Left renal pelvis (tissue), 4 donors: ENCODE measurements at places on chromosomes 11 and 22.

DNA sequence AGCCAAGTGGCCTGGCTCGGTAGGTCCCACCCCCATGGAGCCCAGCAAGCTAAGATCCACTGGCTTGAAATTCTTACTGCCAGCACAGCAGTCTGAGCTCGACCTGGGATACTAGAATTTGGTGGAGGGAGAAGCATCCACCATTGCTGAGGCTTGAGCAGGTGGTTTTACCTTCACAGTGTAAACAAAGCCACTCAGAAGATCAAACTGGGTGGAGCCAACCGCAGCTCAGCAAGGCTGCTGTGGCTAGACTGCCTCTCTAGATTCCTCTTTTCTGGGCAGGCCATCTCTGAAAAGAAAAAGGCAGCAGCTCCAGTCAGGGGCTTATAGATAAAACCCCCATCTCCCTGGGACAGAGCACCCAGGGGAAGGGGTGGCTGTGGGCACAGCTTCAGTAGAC lies 22.3 kb upstream of the OR5B21 start:
- no peak for DNase-seq

- DNase-seq, result no peak
These were observed 24.5 kb upstream of the CSTF3 start for GRCh38 chr11:33185756-33186155.

- no peak for DNase-seq
These were observed 115.0 kb downstream of the GGTLC2 start for GRCh38 chr22:22759371-22759770.

DNA sequence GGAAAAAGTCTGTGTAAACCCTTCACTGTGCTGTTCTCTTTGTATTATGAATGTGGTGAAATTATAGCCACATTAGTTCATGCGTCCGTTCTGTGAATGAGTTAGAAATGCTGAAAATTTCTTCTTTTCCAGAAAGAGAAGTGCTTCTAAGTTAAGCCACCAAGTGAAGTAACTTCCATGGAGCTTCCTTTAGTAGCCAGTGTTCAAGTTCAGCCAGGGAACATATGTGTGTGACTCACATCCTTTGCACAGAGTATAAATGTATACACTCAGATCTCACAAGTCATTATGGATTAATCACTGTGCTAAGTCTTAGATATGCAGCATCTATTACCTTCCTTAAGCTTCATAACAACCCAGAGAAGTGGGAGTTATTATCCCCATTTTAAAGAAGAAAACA lies 3.1 kb upstream of the MMP8 start:
- no peak for DNase-seq

DNA sequence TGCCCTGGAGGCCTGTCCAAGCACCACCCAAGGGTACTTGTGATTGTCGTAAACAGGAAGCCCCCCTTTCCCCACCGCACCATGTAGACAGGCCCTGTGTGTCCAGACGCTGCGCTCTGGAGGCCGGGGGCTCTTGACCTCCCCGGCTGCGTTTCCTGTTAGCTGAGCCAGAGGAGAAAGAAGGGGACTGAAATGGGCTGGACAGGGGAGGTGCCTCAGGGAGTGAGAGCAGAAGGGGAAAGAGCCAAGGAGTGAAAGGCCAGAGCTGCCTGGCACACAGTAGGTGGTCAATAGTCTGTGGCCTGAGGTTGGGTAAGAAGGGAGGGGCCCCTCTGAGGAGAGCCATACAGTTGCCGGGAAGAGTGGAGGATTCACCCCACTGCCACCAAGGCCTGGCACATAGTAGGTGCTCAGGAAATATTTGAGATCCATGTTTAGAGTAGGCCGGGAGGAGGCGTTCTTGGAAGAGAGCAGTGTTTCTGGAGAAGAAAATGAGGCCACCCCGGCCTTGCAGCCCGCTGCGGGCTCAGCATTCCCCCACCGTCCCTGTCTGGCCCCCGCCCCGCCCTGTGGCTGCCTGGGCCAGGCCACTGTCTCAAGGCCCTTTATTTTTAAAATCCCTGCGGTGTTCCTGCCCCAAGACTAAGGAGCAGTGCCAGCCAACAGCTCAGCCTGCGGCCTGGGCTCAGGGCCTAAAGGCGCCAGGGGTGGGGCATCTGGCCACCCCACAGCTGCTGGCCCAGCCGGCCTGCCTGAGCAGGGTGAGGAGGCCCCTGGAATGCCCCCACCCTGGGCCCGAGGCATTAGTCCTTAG lies 13.6 kb upstream of the CDC42EP1 start:
- no peak for DNase-seq

DNA sequence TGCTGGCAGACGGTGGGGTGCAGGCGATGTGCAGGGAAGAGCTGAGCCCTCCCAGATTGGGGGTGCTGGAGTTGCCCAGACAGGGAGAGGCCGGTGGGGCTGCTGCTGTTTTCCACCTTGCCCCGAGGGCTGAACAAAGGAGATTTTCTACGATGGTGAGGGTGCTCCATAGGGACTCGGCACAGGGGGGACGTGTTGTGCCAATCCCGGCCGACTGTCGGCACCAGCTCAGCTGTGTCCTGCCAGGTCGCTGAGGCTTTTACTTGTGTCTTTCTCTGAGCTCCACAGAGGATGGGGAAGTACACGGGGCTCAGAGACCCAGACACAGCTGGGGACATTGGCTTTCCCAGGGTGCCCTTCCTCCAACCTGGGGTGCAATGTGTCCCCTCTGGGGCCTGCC lies 816.8 kb downstream of the BRD1 start:
- DNase-seq, result no peak

GRCh38 chr11:8873741-8874405 lies 37.1 kb upstream of the AKIP1 start:
- DNase-seq, result no peak

DNA sequence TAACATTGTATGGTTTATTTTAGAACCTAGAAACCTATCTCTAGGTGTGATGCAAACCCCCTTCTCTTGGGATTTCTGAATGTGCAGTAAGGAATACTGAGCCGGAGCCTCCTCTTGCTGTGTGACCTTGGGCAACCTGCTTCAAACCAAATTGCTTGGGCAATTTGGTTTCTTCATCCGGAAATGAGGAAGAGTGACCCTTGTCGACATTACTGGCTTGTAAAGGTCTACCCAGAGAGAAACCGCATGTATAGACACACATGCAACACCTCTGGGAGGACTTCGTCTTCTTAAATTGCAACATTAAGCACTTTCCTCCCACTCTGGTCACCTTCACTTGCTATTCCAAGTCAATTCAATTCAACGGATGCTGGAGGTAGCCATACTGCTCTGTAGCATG lies 19.6 kb upstream of the TP53I11 start:
- no peak for DNase-seq

- DNase-seq, result no peak
These were observed 22.1 kb downstream of the OR8G5 start for GRCh38 chr11:124278261-124278660.

- no peak for DNase-seq
These were observed 583 bp downstream of the TNNI2 start for GRCh38 chr11:1839204-1839923.

GRCh38 chr22:11605468-11605981 lies 3922.5 kb upstream of the OR11H1 start:
- DNase-seq, result no peak

- DNase-seq, result no peak
These were observed at the start of gene IFITM1 for GRCh38 chr11:313787-314553. Gene IFITM1, plus strand, starts transcription at chr11:314040. Its CDS starts 131 bp downstream, at chr11:314171.

- no peak for DNase-seq
These were observed 50.9 kb upstream of the PGR start for GRCh38 chr11:101180481-101180880.

DNA sequence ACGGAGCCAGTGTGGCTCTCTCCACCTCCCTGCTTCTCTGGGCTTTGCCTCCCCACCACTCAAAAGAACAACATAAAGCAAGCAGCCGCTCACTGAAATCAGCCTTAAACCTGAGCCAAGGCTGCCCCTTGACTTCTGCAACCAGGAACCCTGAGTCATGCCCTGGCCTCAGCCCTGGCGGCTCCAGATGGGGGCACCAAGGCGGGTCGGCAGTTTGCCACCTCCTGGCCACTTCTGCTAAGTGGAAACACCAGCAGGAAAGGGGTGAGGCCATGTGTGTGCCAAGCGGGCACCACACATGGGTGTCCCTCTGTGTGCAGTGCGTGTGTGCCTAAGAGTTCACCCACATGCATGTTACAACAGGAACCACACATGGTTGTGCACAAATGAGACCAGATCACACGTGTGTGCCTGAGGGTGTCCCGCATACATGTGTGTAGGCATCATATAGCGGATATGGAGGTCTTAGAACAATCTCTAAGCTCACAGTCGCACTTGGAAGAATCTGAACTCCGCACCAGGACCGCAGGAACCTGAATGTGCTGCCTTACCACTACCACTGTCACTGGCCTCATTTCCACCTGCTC lies 221.2 kb downstream of the MN1 start:
- DNase-seq, result no peak

- DNase-seq, result no peak
These were observed 2.3 kb downstream of the SHANK3 start for GRCh38 chr22:50674606-50675552.

GRCh38 chr11:13188179-13188578 lies 89.4 kb upstream of the BMAL1 start:
- no peak for DNase-seq

DNA sequence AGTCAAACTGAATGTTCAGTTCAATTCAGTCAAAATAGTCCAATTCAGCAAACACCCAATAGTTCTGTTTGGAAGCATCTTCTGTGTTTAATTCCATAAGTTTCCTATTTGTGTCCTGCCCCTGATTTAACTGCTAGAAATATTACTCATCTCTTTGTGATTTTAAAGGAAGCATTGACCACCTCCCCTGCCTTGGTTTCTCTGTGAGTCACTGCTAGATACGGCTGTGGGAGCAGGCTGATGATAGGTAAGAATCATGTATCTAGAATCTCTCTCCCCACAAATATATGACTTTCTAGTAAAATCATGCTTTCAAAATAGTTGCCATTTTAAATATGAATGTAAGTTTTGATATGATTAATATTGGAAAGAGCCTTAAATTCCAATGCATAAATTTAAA lies 888.5 kb downstream of the NTM start:
- no peak for DNase-seq

DNA sequence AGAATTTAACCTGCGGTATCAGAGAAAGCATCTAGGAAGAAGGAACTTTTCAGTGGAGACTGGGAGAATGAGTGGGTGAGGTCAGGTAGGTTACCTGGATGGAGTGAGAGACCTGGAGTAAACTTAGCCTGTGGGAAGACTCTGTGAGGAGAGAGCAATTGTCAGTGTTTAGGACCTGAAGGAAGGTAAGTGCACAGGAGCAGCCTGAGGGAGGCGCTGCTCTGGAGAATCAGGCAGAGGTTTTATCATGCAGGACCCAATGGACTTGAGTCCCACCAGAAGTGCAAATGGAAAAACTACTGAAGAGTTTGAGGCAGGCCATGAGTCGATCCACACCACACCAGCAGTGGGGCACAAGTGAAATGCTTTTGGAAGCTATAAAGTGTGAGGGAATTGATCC lies 10.6 kb upstream of the IFTAP start:
- DNase-seq, result no peak

DNA sequence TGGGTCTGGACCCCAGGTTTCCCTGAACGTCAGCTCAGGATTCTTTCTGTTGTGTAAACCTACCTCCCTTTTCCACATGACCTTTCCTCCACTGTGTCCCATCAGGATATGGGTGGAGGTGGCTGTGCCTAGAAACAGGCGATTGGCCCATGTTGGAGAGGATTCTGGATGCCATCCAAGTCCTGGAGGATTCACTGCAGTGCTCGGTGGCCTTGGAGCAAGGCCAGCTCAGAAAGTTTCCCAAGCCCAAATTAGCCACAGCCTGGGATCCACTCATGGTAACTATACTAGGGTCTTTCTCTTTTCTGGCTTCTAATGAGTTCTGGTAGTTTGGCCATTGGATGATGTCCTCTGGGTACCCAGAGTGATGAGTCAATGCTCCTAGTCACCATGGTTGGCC lies 141.6 kb downstream of the SNX19 start:
- no peak for DNase-seq

DNA sequence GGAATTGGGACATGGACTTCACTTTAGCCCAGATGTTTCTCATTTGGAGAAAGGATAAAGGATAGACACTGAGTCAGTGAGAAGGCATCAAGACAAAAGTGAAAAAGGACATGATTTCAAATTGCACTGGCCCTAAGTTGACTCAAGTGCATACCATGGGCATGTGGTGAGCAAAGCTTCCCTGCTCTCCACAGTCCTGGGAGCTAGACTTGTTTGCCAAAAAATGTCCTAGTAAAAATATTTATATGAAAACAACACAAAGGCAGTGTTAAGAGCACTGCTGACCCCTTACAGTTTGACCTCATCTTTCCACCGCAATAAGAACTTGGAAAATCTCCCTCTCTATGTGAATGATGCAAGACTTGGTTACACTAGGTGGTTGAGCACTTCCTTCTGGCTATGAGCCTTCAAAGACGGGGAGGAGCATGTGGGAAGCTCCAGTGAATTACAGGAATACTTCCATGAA lies 46.5 kb upstream of the FIBIN start:
- DNase-seq, result peak; percentile 15

DNA sequence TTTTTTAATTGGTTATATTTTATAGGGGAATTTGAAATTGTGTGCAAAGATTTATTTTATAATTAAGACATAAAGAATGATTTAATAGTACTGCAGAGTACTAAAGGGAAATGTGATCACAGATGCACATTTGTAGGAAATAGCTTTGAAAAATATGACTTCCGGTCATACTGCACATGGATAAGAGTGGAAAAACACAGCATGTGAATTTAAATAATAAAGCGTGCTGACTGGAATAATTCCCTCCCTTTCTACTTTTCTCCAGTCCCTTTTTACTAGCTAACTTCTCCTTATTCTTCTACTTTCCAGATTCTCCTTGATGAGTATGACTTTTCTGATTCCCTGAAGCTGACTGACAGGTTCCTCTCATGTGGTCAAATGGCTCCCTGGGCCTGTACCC lies 238.4 kb upstream of the CTSC start:
- peak; percentile 20 for DNase-seq

- DNase-seq, result no peak
These were observed 378.8 kb downstream of the DCDC1 start for GRCh38 chr11:30990625-30991296.

- DNase-seq, result peak; percentile 48
These were observed at the start of gene WBP2NL for GRCh38 chr22:41998361-41999261. Gene WBP2NL, plus strand, starts transcription at chr22:41998788. Its CDS starts 31 bp downstream, at chr22:41998819.

DNA sequence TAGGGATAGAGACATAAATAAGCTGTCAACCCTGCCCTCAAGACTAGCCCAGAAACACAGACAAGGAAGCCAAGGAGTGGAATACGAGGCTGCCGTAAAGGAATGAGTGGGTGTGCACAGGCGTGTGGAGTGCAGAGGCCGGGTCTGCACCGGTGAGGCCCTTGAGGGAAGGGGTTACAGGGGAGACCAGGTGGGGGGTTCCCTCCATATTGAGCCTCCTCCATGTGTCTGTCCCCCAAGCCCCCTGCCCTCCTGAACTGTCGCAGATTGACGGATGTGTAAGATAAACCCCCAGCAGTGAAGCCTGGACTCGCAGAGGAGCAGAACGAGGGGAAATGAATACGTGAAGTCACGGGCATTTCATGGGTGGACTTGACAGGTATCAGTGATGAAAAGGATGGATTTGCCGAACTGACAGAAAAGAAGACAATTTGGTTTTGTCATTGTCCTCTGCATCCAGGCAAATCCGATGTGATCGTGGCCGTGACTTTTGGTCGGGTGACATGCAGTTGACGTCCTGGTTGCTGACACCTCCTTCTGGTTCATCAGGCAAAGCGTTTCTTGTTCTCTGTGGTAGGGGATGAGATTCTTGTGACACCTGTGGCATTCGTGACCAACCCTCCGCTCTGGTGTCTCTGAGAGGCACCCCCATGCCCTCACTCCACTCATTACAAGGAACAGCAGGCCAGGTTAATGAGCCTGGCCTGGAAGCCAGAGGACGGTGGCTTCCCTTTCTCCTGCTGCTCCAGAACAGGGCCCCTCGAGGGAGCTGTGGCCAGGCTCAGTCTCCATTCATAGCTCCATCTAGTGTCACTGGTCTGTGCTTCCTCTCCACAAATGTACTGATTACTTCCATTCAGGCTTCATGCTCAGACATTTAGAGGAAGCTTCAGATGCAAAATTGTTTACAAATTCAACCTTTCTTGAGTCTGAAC lies 223.1 kb upstream of the B3GAT1 start:
- DNase-seq, result no peak
